ENCODE measurements at places on chromosomes 11 and 22. TPM values are rescaled to one million over a fixed set of nuclear protein-coding genes. Genes with fewer than 3 reads are reported as not detected.

Gene OR51G1
- total RNA-seq: not detected

- no peak for DNase-seq
- no peak overlapping the region for H3K4me3 ChIP-seq
- H3K4me1 ChIP-seq: no peaks in the 10 kb centered on the region
- H3K27me3 ChIP-seq: no peaks in the 10 kb centered on the region
- H3K27ac ChIP-seq: no peak overlapping the region
Observed at GRCh38 chr11:36314434-36314767, 18.3 kb downstream of the PRR5L start.

DNA sequence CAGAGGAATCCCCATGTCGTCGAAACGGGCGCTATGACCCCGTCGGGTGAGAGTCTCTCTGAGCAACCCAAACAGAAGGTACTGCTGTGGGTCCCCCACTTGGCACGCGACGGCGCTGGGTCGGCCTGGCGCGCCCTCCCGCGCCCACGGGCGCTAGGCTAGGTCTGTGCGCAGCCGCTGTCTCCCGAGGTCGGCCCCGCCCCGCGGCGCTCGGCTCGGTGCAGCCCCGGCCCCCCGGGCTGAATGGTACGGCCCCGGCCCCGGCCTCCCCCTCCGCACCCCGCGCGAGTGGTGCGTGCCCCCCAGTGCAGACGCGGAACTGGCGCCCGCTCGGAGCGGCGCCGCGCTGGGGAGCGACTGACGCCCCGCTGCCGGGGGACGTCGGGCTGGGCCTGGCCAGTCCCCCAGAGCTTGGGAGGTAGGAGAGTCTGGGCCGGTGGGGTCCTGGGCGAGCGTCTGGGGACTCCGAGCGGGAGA is at the start of gene MADD:
TSS of gene MADD (plus strand) at position 305 of the 477 bp plus-strand sequence.
- H3K27me3 ChIP-seq: no peaks in the 10 kb centered on the region
- H3K4me1 ChIP-seq: no peaks in the 10 kb centered on the region
- peak within 1 kb of the TSS; percentile 80 for H3K4me3 ChIP-seq
- peak within 1 kb of the TSS; percentile 97 for H3K27ac ChIP-seq
- peak; percentile 91 for DNase-seq
- H3K36me3 ChIP-seq: no peaks in the 10 kb centered on the region

- H3K27ac ChIP-seq: no peak overlapping the region
- H3K4me3 ChIP-seq: no peak overlapping the region
- H3K36me3 ChIP-seq: no peaks in the 10 kb centered on the region
- no peak for DNase-seq
- H3K4me1 ChIP-seq: no peaks in the 10 kb centered on the region
Observed at GRCh38 chr11:110859240-110859840, 147.1 kb upstream of the ARHGAP20 start.

GRCh38 chr11:132200353-132200936 is 830.0 kb downstream of the NTM start:
- no peak overlapping the region for H3K27ac ChIP-seq
- no peak for DNase-seq
- no peak overlapping the region for H3K4me3 ChIP-seq
- no peaks in the 10 kb centered on the region for H3K4me1 ChIP-seq
- no peaks in the 10 kb centered on the region for H3K27me3 ChIP-seq

DNA sequence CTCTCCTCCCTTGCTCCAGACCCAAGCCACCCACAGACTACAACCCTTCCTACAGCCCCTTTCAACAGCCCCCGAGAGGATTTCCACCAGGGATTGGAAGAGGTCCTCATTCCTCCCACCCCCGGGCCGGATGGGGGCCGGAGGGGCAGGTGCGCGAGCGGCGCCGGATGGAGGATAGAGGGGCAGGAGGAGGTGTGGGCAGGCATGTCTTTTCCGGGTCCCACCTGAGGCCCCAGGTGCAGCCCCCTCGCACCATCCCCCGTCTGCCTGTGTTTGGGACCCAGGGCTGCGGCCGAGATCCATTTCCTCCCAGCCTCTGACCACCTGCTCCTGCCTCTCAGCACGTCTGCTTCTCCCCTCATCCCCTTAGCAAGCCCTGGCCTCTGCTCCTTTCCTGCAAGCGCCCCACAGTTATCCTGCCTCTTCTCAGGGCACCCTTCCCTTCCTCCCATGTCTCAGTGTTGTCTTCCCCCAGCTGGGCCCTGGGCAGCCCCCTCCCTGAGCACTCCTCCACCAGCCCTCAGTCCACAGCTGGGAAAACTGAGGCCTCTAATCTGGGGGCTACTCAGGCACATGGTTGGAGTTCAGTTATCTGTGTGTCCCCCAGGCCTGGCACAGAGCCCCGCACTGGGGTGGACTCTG is 19.3 kb upstream of the CBX7 start:
- no peak for DNase-seq
- no peak overlapping the region for H3K4me3 ChIP-seq
- H3K27me3 ChIP-seq: no peaks in the 10 kb centered on the region
- peaks cover 40% of the 10 kb centered on the region for H3K4me1 ChIP-seq

GRCh38 chr22:17728786-17729185 is 45.5 kb downstream of the BID start:
- H3K27me3 ChIP-seq: no peaks in the 10 kb centered on the region
- no peak overlapping the region for H3K27ac ChIP-seq
- no peak overlapping the region for H3K4me3 ChIP-seq
- no peak for DNase-seq
- no peaks in the 10 kb centered on the region for H3K4me1 ChIP-seq
- peaks cover 73% of the 10 kb centered on the region for H3K36me3 ChIP-seq

DNA sequence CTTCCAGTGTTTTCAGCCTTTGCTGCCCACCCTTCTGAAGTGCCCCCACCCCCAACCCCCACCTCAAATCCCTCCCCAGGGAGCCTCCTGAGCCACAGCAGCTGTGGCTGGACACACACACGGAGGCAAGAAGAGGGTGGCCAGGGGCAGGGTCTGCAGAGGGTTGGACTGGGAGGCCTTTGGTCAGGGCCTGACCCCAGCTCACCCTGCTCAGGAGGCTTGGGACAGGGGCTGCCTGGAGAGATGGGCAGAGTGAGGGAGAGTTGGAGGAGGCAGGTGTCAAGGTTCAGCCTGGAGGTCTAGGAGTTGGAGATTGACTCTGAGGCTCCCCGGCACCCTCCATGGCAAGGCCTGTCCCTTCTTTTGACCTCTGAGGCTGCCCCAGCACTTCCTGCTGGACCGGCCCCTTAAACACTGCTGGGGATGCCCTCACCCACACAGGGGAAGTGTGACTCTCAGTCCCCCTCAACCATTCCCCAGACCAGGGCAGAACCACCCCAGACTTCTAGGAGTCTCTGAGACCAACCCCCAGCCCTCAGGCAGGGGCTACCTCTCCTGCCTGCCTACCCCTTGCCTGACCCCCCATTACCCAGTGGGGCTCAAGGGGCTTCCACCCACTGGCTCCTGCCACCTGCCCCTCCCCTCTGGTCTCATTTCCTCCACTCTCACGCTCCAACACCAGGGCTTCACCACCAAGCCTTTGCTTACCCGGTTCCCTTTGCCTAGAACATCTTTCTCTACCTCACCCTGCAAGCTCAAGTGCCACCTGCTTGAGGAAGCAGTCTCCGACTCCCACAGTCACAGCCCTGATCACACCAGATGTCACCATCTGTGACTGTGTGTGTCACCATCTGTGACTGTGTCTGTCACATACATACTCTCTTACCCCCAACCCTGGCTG is 8.6 kb downstream of the ARAP1 start:
- H3K36me3 ChIP-seq: no peaks in the 10 kb centered on the region
- H3K27me3 ChIP-seq: no peaks in the 10 kb centered on the region
- no peak for DNase-seq
- no peaks in the 10 kb centered on the region for H3K4me1 ChIP-seq
- H3K4me3 ChIP-seq: no peak overlapping the region

GRCh38 chr11:70788248-70789022 is 390.1 kb downstream of the CTTN start:
- no peaks in the 10 kb centered on the region for H3K4me1 ChIP-seq
- no peak overlapping the region for H3K4me3 ChIP-seq
- no peaks in the 10 kb centered on the region for H3K36me3 ChIP-seq
- DNase-seq: no peak

GRCh38 chr11:123405123-123405592 is 24.9 kb upstream of the GRAMD1B start:
- peak; percentile 75 for DNase-seq
- H3K36me3 ChIP-seq: no peaks in the 10 kb centered on the region
- H3K27me3 ChIP-seq: no peaks in the 10 kb centered on the region
- H3K27ac ChIP-seq: peak overlapping the region; percentile 59
- no peak overlapping the region for H3K4me3 ChIP-seq

Gene IGSF22
- 1.2 TPM for total RNA-seq

GRCh38 chr22:23236440-23237184 is 56.3 kb downstream of the BCR start:
- H3K27me3 ChIP-seq: no peaks in the 10 kb centered on the region
- H3K4me3 ChIP-seq: no peak overlapping the region

DNA sequence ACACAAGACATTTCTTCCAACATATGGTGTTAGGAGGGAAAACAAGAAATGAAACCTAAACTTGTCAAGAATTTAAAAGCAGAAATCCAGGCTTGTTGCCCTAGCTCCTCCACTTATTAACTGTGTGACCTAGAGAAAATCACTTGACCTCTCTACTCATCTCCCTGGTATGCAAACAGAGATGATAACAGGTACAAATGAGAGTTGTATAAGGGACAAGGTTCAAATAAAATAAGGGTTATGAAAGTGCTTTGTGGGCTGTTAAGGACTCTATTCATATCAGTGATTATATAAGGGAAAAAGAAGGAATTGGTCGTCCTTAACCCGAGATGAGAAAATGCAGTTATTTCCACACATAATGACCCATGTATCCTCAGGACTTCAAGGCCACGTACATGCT is 372.7 kb upstream of the TENM4 start:
- DNase-seq: no peak
- H3K4me1 ChIP-seq: no peaks in the 10 kb centered on the region
- H3K36me3 ChIP-seq: no peaks in the 10 kb centered on the region
- no peak overlapping the region for H3K4me3 ChIP-seq
- H3K27me3 ChIP-seq: no peaks in the 10 kb centered on the region

DNA sequence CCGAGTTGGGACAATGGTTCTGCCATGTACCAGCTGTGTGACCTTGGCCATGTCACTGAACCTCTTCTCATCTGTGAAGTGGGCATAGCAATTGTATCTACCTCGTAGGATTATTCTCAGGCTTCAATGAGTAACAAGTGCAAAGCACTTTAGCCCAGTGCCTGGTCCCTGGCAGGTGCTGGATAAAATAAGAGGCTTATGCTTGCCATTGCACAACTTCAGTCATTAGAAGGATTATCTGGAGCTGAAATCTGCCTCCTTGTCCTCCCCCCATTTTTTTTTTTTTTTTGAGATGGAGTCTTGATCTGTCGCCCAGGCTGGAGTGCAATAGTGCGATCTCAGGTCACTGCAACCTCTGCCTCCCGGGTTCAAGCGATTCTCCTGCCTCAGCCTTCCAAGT is 7.2 kb downstream of the SMTNL1 start:
- DNase-seq: no peak
- H3K36me3 ChIP-seq: peaks cover 8% of the 10 kb centered on the region
- H3K27me3 ChIP-seq: no peaks in the 10 kb centered on the region
- no peak overlapping the region for H3K27ac ChIP-seq
- H3K4me3 ChIP-seq: no peak overlapping the region

DNA sequence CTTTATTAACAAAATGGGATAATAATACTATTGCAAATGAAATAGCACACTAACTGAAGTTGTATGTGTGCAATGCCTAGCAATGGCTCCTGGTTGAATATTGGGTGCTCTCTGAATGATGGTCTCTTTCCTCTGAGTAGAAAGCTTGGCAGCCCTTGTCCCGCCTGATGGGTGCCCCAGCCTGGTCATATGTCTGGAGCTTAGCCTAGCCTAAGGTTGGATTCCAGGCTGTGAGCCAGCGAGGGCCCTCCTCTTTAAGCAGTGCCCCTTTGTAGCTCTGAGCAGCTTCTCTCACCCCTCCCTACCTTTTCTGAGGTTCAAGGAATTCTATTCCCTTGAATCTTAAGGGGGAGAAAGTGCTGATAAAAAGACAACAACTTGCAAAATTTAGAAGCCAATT is 499.9 kb downstream of the NTM start:
- no peaks in the 10 kb centered on the region for H3K36me3 ChIP-seq
- no peaks in the 10 kb centered on the region for H3K27me3 ChIP-seq
- H3K4me3 ChIP-seq: no peak overlapping the region
- no peak for DNase-seq
- H3K27ac ChIP-seq: no peak overlapping the region

Gene OR8D4
- total RNA-seq: not detected

GRCh38 chr11:109929308-109929707 is 163.9 kb upstream of the ZC3H12C start:
- H3K36me3 ChIP-seq: no peaks in the 10 kb centered on the region
- H3K4me1 ChIP-seq: no peaks in the 10 kb centered on the region
- H3K27ac ChIP-seq: no peak overlapping the region
- DNase-seq: no peak
- no peak overlapping the region for H3K4me3 ChIP-seq

DNA sequence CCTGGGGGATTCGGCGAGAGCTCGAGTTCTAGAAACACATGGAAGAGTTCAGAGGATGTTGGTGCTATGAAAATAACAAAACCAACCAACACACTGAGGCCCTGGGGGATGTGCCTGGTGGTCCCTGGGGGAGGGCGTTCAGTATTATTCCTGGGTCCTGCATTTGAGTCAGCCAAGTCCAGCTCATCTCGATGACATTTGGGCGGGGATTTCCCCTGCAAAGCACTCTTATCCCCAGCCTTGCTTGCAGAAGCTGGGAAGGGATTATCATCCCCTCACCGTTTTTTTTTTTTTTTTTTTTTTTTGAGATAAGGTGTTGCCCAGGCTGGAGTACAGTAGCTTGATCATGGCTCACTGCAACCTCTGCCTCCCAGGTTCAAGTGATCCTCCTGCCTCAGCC is 2.1 kb upstream of the SMIM38 start:
- H3K4me1 ChIP-seq: peaks cover 46% of the 10 kb centered on the region
- H3K27ac ChIP-seq: peak overlapping the region; percentile 8
- H3K36me3 ChIP-seq: no peaks in the 10 kb centered on the region
- no peaks in the 10 kb centered on the region for H3K27me3 ChIP-seq
- no peak overlapping the region for H3K4me3 ChIP-seq

- no peaks in the 10 kb centered on the region for H3K4me1 ChIP-seq
- H3K4me3 ChIP-seq: no peak overlapping the region
- no peaks in the 10 kb centered on the region for H3K27me3 ChIP-seq
Observed at GRCh38 chr11:60195923-60196368, 13.1 kb upstream of the MS4A6A start.

DNA sequence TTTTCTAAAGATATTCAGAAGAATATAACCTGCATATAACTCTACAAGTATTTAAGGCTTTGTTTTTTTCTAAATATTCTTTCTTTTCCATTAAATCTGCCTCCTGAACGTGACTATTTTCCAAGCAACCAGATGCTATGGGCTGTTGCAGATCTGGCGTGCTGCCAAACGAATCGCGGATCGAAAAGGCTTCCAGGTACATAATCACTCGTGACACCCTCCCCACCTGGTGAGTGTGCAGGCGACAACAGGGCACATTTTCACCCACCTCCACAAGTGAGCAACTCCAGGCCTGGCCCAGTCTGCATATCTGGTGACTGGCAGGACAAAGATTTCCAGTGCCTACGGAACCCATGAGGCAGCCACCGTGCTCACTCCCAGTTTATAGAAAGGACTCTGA is 660.1 kb downstream of the OPCML start:
- H3K27me3 ChIP-seq: no peaks in the 10 kb centered on the region
- no peaks in the 10 kb centered on the region for H3K36me3 ChIP-seq
- H3K27ac ChIP-seq: no peak overlapping the region
- no peak overlapping the region for H3K4me3 ChIP-seq
- DNase-seq: no peak
- no peaks in the 10 kb centered on the region for H3K4me1 ChIP-seq

GRCh38 chr11:126440792-126441514 is 85.5 kb downstream of the ST3GAL4 start:
- DNase-seq: peak; percentile 74
- H3K4me1 ChIP-seq: peaks cover 22% of the 10 kb centered on the region
- H3K36me3 ChIP-seq: no peaks in the 10 kb centered on the region
- no peak overlapping the region for H3K27ac ChIP-seq
- H3K27me3 ChIP-seq: no peaks in the 10 kb centered on the region
